Cerebellar nuclear complex (tissue), 1 donor: ENCODE measurements at places on chromosomes 13 and 19.

DNA sequence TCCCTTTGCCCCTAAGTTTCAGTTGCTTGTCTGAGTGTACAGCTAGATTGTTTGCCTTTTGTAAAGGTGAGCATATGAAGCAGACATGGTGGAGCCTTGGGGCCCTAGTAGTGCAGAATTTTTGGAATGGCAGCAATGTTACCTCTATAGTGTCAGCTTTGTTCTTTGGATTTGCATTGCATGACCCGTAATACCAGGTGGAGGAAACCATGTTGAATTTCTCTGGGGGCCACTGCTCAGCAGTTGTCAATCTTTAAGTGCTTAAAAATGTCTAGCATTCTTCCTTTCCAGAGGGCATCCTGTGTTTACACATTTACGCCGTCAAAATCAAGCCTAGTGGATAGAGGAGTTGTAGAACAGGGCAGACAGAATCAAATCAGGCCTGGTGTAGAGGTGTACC lies 303.3 kb downstream of the ATP8A2 start:
- DNase-seq: no peak

GRCh38 chr13:98825659-98826058 lies 73.2 kb upstream of the SLC15A1 start:
- no peak for DNase-seq

DNA sequence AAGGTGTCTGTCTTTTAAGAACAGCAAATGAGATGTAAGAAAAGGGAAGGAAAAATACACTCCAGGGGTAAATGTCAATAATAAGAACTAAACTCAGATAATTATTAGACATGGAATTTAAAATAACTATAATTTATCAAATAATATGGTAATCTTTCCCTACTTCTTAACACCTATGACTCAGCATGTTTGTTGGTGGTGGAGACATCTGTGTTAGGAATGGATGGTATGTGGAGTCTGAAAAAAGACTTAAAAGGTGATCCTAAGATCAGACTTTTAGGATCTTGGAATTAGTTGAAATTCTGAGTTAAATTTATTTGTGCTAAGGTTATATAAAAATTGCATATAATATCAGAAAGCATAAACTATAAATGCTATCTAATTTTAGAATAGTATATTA lies 915.1 kb downstream of the SLITRK5 start:
- DNase-seq: no peak

GRCh38 chr19:3365093-3365835 lies 1.1 kb upstream of the NFIC start:
- DNase-seq: no peak

DNA sequence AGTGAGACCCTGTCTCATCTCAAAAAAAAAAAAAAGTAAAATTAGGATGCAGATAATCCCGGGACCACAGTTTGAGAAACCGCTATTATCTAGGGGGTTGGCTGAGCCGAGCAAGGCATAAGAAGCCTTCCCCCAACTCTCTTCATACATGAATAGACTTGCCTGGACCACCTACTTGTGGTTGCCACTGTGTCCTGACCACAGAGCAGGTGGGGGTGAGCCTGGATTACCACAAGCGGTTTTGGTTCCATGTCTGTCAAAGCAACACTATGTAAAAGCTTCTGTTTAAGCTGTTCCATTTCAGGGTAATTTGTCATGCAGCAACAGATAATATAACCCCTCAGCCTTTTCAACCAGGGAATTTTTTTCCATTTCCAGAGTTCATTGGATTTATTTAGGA lies 3.3 kb upstream of the NAPA start:
- no peak for DNase-seq
